ENCODE measurements at places on chromosomes 2 and 18. TPM values are rescaled to one million over a fixed set of nuclear protein-coding genes. Genes with fewer than 3 reads are reported as not detected.

The CIB4 gene
- not detected for total RNA-seq

The ANO7 gene
- total RNA-seq = 187 TPM

The PUM2 gene
- total RNA-seq = 60.8 TPM

The SERPINB3 gene
- 8.8 TPM for total RNA-seq

The GNAL gene
- total RNA-seq = 4.2 TPM

GRCh38 chr2:109139002-109139401, 10.0 kb downstream of the SH3RF3 start:
- H3K27me3 ChIP-seq = peaks cover 3% of the 10 kb centered on the region
- no peaks in the 10 kb centered on the region for H3K36me3 ChIP-seq
- no peaks in the 10 kb centered on the region for H3K4me1 ChIP-seq
- DNase-seq = no peak

DNA sequence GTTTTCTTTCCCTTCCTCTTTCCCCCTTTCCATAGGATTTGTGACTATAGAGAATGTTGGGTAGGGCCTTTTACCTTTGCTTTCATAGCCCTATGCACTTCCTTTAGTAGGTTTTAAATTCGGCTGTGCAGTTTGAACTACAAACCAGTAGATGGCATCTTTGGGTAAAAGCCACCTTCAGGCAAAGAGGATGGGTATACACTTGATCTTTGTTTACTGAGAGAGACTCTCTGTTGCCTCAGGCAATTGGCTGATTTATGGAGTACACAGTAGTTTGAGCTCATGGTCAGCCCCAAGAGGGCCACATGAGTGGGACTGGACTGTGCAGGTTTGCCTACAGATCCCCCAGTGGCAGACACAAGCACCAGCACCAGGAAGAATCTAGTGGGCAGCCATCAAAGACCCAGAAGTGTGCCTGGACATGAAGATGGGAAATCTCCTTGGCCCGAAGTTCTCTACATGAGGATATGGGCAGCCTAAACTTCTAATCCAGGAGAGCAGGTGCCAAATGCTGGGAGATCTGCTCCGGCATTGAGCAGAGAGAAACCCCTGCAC, 1304.3 kb upstream of the DDX18 start:
- H3K4me1 ChIP-seq = no peaks in the 10 kb centered on the region
- no peaks in the 10 kb centered on the region for H3K27me3 ChIP-seq
- no peak overlapping the region for H3K4me3 ChIP-seq
- H3K36me3 ChIP-seq = no peaks in the 10 kb centered on the region
- H3K27ac ChIP-seq = no peak overlapping the region

GRCh38 chr2:15609341-15610042, 17.8 kb downstream of the DDX1 start:
- no peaks in the 10 kb centered on the region for H3K4me1 ChIP-seq
- no peak overlapping the region for H3K4me3 ChIP-seq
- no peaks in the 10 kb centered on the region for H3K27me3 ChIP-seq

DNA sequence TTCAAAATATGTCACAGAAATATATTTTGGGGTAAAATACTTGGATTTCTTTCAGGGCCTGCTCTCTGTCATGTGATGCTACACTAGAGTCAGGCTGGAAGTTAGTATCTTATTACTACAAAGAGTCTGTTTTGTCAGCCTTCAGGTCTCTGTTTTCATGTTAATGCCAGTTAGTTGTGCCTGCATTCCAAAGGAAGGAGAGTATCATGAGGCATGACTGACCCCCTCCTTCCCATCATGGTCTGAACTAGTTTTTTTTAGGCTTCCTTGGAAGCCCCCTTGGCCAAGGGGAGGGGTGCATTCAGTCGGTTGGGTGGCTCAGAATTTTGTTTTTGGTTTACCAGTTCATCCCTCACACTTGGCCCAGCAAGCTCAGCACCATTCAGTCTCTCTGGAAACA, 318.0 kb downstream of the ALK start:
- no peaks in the 10 kb centered on the region for H3K4me1 ChIP-seq
- no peaks in the 10 kb centered on the region for H3K27me3 ChIP-seq
- no peak overlapping the region for H3K27ac ChIP-seq
- DNase-seq = no peak

DNA sequence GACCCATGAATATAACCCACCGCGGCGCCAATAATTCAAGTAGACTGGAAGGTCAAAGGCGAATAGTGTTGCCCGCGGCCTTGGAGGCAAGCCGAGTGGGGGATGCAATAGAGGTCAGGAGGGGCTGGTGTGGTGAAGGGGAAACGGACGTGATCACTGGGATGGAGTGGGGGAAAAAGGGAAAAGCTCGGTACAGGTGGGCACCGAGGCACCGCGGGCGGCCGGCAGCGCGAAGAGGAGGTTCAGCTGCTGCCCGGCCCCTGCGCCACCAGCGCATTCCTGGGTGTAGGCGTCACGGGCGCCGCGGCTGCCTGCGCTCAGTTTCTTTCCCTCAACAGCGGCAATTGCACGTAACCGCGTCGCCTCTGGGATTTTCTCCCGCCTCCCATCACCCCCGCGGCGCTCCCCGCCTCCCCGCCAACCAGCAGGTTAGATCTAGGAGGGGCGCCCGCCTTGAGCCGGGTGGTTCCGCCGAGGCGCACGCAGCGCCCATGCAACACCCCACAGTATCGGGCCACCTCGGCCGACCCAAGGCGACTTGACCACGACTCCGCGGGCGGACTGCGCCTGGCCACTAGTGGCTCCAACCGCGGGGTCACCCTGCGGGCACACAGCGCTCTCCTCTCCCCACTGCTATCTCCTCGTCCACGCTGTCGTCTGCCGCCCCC, 1.5 kb downstream of the RND3 start:
- peak; percentile 66 for DNase-seq
- no peaks in the 10 kb centered on the region for H3K36me3 ChIP-seq
- no peaks in the 10 kb centered on the region for H3K27me3 ChIP-seq
- peak overlapping the region; percentile 61 for H3K4me3 ChIP-seq
- peak overlapping the region; percentile 89 for H3K27ac ChIP-seq

GRCh38 chr2:61898810-61899209, 6.7 kb upstream of the COMMD1 start:
- DNase-seq = no peak
- no peaks in the 10 kb centered on the region for H3K27me3 ChIP-seq
- no peaks in the 10 kb centered on the region for H3K36me3 ChIP-seq
- H3K4me1 ChIP-seq = no peaks in the 10 kb centered on the region
- no peak overlapping the region for H3K27ac ChIP-seq

DNA sequence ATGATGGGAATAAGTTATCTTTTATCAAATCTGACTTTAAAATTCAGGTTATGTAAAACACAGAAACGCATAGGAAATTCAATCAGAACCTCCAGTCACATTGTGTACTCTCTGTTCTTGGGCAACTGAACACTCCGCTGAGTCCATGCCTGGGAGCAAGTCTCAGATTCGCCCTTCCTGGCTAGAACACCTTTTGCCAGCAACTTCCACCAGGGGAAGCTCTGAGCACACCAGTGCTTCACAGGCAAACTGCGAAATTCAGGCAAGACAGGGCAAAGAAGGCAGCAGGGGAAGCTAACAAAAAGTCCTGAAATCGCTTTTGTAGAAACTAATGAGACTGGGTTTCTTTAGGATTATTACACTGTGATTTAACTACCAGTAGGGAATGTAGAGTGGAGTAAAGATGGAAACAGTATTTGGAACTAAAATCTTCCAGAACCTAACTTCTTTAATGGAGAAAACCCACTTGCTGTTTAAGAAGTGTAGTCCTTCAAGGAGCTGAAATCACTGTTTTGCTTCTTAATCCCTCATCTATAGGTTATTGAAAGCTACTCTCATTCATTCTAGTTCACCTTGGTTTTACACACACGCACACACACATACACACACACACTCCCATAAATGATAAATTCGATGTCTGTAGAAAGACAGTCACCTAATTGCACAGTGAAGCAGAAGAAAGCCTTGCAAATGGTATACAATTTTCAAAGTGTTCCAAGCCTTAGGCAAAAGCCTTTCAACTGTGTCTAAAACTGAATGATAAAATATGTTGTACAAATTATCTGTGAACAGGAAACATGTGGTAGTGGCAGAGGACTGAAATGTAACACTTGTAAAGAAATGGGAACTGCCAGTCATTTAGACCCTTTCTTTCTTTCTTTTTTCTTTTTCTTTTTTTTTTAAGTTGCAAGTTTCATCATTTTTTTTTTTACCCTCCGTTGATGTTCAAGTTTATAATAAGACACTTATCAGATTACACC, 214.5 kb downstream of the TMEM182 start:
- no peak for DNase-seq
- no peaks in the 10 kb centered on the region for H3K4me1 ChIP-seq
- H3K4me3 ChIP-seq = no peak overlapping the region
- no peak overlapping the region for H3K27ac ChIP-seq
- no peaks in the 10 kb centered on the region for H3K27me3 ChIP-seq
- H3K36me3 ChIP-seq = no peaks in the 10 kb centered on the region

- DNase-seq = no peak
- no peaks in the 10 kb centered on the region for H3K27me3 ChIP-seq
- no peaks in the 10 kb centered on the region for H3K4me1 ChIP-seq
- no peaks in the 10 kb centered on the region for H3K36me3 ChIP-seq
These were observed 776.6 kb downstream of the LRRTM4 start for GRCh38 chr2:76745605-76746004.

DNA sequence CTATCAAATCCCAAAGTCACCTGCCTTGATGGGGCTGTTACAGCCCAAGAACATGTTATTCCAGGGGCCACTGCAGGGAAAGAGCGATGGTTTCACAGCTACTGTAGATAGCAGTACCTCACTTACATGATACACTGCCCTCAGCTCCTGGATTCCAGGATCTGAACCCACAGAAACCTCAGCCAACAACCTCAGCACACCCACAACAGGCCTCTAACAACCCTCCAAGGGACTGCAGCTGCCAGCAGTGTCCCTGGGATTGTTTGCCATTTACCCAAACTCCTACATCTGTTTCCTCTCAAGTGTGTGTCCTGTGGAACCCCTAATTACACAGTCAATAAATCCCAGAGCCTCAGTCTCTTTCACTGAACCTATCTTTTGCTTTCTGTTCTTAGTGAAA, 28.2 kb downstream of the OSBPL1A start:
- no peaks in the 10 kb centered on the region for H3K27me3 ChIP-seq
- no peak overlapping the region for H3K27ac ChIP-seq
- no peak overlapping the region for H3K4me3 ChIP-seq
- H3K4me1 ChIP-seq = no peaks in the 10 kb centered on the region
- no peaks in the 10 kb centered on the region for H3K36me3 ChIP-seq

GRCh38 chr2:58906081-58906645, 665.0 kb upstream of the FANCL start:
- DNase-seq = no peak
- no peak overlapping the region for H3K4me3 ChIP-seq
- H3K4me1 ChIP-seq = no peaks in the 10 kb centered on the region
- H3K27ac ChIP-seq = no peak overlapping the region
- H3K27me3 ChIP-seq = no peaks in the 10 kb centered on the region

DNA sequence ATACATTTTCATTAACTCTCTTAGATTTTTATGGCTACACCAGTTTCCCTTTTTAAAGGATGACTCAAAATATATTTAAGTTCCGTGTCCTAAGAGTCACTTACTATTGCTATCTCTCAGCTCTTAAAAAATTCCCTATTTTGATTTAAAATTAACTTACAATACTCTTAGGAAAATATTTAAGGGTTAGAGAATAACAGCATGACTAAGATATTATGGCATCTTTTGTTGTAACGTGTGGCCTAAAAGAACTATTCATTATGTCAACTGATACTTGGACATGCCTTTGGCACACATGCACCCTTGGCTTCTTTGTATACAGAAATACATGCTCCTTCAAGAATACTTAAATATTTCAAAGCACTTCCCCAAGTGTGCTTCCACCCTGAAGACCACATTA, 42.3 kb downstream of the SCN3A start:
- no peaks in the 10 kb centered on the region for H3K4me1 ChIP-seq
- DNase-seq = no peak
- no peaks in the 10 kb centered on the region for H3K36me3 ChIP-seq

GRCh38 chr2:19651466-19651865, 250.3 kb downstream of the TTC32 start:
- DNase-seq = no peak
- no peak overlapping the region for H3K27ac ChIP-seq
- H3K36me3 ChIP-seq = no peaks in the 10 kb centered on the region
- no peaks in the 10 kb centered on the region for H3K27me3 ChIP-seq

- H3K27ac ChIP-seq = no peak overlapping the region
- H3K36me3 ChIP-seq = no peaks in the 10 kb centered on the region
- H3K4me1 ChIP-seq = no peaks in the 10 kb centered on the region
- no peak overlapping the region for H3K4me3 ChIP-seq
- no peak for DNase-seq
- H3K27me3 ChIP-seq = no peaks in the 10 kb centered on the region
These were observed 102.6 kb downstream of the ANKRD44 start for GRCh38 chr2:197208024-197208423.

GRCh38 chr2:2560374-2561015, 229.4 kb upstream of the MYT1L start:
- no peak for DNase-seq
- no peak overlapping the region for H3K27ac ChIP-seq
- no peaks in the 10 kb centered on the region for H3K4me1 ChIP-seq
- no peak overlapping the region for H3K4me3 ChIP-seq
- H3K36me3 ChIP-seq = no peaks in the 10 kb centered on the region

DNA sequence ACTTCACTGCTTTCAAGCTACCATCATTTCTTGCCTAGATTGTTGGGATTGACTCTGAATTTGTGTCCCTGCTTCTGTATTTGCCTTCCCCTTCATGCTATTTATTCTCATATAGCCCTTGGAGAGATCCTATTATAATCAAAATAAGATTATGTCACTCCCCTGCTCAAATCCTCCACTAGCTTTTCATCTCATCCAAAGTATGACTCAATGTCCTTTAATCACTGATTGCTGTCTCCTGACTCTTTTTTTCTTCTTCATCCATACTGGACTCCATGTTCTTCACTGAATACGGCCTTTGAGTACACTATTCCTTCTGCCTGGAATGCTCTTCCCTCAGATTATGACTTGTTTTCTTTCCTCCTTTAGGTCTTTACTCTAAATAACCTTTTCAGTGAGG, 5.0 kb downstream of the RBKS start:
- no peaks in the 10 kb centered on the region for H3K4me1 ChIP-seq
- no peak for DNase-seq
- H3K36me3 ChIP-seq = no peaks in the 10 kb centered on the region
- H3K27ac ChIP-seq = no peak overlapping the region
- H3K27me3 ChIP-seq = no peaks in the 10 kb centered on the region
